ENCODE measurements at places on chromosomes 4 and X.
A peak's percentile ranks its signal among the peaks of the same experiment; 100 is the strongest.

DNA sequence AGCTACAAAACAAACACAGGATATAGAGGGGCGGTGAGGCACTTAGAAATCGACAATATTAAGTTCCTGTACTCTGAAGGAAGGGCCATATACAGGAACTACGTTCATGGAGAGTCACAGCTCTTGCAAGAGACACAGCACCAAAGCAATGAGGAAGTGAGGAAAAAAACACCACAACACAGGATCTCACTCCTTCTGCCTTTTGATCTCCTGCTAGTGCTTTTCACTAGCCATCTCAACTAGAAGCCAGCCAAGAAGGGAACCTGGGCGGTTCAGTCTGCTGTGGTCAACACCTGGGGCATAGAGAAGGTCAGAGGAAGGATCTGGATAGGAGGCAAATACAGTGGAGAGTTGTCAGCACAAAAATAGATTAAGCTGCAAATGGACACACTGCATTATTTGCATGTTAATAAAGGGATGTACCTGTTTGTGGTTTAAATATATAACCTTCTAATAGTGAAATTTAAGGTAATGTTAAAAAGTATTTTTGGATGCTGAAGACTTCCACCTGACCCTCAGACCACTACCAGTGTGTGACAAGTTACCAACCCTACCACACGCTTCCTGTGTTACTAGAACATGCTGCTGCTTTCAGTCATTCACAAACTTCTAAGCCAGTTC is 104.6 kb downstream of the DTHD1 start:
- H3K4me1 ChIP-seq, result peaks cover 5% of the 10 kb centered on the region
- DNase-seq, result peak; percentile 22
- peak overlapping the region; percentile 48 for H3K27ac ChIP-seq
- H3K36me3 ChIP-seq, result no peaks in the 10 kb centered on the region

DNA sequence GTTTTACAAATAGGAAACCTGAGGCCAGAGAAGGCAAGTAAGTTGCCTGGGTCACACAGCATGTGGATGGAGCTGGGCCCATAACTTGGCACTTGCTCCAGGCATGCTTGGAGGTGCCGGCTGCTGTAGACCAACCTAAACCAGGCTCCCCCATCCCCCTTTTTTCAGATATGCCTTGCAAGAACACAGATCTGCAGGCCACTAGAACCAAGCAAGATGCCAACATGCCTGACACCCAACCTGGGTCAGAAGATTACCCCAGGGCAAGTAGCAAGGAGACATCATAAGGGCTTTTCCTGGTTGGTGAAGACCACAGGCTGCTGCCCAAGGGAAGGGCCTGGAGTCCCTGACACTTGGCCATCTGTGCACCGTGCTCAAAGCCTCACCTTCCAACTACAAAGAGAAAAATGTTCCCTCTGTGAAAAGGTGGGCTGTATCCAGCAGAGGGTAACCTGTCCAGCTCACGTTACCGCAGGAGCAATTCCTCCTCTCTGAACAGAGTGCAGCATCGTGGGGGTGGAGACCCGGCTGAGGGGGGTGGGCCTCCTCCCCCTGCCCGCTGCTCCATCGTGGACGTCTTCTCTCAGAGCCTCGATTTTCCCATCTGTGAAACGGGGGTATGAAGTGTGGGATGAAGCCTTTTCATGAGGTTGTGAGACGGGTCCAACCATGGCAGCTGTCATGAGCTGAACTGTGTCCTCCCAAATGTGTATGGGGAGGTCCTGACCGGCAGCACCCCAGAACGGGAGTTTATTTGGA is 23.0 kb downstream of the HMX1 start:
- H3K27me3 ChIP-seq, result peaks cover 4% of the 10 kb centered on the region
- H3K27ac ChIP-seq, result no peak overlapping the region
- DNase-seq, result no peak
- no peaks in the 10 kb centered on the region for H3K4me1 ChIP-seq
- no peak overlapping the region for H3K4me3 ChIP-seq
- H3K36me3 ChIP-seq, result no peaks in the 10 kb centered on the region

- H3K4me3 ChIP-seq, result no peak overlapping the region
- no peak for DNase-seq
- H3K36me3 ChIP-seq, result no peaks in the 10 kb centered on the region
- no peaks in the 10 kb centered on the region for H3K4me1 ChIP-seq
Observed at GRCh38 chr4:163279713-163280112, 52.7 kb downstream of the NPY1R start.

- DNase-seq, result no peak
- H3K4me3 ChIP-seq, result no peak overlapping the region
- no peaks in the 10 kb centered on the region for H3K4me1 ChIP-seq
- no peaks in the 10 kb centered on the region for H3K36me3 ChIP-seq
Observed at GRCh38 chr4:128220286-128221235, 67.1 kb downstream of the PGRMC2 start.

Measured in effector memory CD4-positive, alpha-beta T cell (primary cell).